Daoy (cell line): ENCODE measurements at places on chromosomes 6 and 20.

DNA sequence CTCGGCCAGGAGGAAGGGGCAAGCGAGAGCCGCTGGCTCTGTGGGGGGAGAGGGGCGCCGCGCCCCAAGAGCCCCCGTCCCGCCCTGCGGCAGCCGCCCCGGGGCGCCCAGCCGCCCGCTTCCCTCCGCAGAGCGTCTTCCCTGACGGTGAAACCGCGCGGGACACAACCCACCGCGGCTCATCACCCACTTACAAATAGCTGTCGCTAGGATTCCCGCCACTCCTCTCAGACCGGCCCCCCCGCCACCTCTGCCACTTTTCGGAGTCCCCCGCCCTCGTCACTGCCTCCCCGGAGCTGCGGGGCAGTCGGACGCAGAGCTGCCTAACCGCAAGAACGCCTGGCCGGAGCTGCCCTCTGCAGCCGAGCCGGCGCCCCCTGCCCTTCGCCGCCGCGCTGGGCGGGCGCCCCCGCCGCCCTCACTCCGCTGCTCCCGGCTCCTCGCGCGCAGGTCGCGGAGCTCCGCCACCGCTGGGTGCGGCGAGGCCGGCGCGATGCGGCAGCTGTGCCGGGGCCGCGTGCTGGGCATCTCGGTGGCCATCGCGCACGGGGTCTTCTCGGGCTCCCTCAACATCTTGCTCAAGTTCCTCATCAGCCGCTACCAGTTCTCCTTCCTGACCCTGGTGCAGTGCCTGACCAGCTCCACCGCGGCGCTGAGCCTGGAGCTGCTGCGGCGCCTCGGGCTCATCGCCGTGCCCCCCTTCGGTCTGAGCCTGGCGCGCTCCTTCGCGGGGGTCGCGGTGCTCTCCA, at the start of gene SLC35D3:
Gene SLC35D3, plus strand, starts transcription at position 366 of the 749 bp plus-strand sequence. Its CDS starts 128 bp downstream, at position 494.
- peak; percentile 41 for DNase-seq

- no peak for DNase-seq
Measured at GRCh38 chr20:60888771-60889170, 363.3 kb upstream of the CDH4 start.

GRCh38 chr6:8245726-8246125, 143.4 kb upstream of the EEF1E1 start:
- DNase-seq = no peak

DNA sequence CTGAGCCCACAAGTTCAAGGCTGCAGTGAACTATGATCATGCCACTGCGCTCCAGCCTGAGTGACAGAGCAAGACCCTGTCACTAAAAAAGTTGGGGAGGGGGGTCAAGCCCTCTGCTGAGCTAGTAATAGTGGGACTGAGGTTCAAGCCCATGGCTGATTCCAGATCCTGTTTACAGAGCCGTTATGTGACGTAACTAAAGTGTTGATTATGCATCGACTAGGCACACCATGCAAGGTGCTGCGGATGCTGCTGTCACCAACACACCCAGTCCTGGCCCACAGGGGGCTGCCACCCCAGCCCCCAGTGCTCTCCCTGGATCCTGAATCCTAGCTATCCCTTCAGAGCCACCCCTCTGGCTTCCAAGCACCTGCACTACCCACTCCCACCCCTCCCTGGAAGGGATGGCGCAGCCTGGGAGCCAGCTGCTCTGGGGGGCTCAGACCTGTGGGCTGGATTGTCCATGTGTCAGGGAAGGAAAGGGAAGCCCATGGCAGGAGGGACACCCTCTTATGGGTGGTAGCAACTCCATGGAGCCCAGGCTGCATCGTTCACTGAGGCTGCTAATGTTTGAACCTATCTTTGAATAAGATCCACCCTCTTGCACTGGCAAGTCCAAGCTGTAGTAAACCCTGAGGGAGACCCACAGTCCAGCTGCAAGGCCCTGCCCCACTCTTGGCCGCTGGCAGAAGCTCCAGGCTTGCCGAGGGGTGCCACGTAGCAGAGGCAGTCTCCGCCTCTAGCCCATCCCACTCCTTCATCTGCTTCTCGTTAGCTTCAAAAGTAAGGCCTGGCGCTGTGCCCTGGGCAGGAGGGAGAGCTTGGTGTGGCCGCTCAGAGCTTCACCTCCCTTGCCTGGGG, 95.0 kb downstream of the SNX5 start:
- DNase-seq = peak; percentile 85

DNA sequence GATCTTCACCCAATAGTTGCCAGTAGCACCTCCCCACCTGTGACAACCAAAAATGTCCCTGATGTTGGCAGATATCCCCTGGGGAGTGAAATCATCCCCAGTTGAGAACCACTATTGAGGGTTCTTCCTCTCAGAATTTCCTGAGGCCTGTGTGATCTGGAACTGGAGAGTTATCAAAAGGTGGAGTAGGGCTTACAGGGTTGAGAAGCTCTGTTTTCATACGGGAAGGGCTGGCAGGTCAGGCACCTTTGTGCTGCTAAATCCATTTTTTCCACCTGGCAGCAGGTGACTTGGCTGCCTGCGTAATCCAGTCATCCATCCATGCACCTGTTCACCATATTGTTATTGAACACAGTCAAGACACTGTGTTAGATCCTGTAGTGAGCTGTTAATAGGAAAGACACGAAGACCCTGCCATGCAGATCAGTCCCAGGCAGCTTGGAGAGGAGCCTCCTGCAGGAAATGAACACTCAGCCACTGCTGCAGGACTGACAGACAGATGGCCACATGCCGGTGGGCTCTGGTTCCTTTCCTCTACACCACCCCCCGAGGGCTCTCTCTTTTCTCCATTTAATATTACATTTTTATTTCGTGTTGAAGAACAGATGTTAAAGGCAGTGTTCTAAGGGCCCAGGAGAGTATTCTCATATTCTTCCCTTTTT, 5.4 kb downstream of the DUSP22 start:
- DNase-seq = no peak

DNA sequence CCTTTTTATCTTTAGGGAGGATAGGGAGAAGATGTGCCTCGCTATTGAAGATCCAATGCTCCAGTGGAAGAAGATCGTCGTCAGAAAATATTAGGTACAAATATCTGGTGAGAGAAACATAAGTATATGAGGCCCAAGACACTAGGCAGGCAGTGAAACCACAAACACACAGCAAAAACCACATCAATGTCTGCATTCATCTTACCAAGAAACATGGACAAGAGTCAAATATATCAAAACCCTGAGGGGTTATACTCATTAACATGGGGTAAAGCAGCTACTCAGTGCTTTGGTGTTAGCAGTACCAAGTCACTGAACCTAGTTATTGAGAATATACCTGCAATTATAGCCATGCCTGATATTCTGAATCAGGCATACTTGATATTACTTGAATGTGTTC, 101.4 kb upstream of the FAM184A start:
- DNase-seq = no peak

DNA sequence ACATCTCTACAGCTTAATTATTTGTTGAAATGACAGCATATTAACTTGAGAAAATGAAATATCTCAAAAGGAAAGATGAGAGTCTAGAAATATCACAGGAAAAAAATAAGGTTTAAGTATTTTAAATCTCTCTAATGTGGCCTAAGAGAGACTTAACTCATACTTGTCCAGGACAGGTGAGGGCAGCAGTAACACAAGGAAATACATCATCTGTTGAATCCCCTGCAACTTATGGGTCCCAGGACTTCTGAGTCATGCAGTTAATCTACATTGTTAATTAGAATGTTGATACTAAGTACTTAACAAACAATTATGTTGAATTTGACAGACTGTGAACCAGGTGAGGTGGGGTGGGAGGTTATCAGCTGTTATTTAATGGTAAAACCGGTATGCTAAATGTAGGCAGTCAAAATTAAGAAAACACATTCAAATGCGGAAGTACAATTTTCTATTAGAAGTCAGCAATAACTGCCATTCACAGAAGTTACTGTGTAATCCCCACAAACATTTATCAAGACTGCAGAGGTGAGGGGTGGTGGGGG, 87.9 kb downstream of the CEP57L1 start:
- no peak for DNase-seq

DNA sequence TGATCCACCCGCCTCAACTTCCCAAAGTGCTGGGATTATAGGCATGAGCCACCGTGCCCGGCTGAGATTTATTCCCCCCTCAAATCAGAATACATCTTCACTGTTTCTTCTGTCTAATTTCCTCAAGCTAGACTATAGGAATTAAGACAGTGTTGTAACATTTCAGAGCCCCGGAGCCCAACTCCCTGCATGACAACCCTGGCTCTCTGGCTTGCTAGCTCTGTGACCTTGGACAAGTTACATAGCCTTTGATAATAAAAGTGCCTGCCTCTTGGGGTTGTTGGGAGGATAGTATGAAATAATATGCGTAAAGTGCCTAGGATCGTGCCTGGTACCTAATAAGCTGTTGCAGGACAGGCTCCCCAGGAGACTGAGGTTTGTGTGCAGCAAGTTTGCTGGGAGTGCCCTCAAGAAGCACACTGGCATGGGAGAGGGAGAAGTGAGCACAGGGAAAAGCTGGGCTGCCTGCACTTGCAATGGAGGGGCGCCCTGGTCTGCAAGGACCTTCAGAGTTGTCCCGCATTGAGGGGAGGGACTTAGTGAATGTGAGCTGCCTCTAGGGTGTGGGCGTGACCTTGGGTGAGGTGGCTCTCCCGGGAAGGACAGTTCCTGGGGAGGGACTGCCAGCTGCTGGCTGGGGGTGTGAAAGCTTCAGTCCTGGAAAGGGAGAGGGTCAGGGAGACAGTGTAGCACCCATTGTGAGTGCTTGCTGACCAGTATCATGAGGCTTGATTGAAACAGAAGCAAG, 43.4 kb downstream of the TAF8 start:
- peak; percentile 27 for DNase-seq

- no peak for DNase-seq
Measured at GRCh38 chr6:44265722-44266233, 427 bp upstream of the NFKBIE start.

- DNase-seq = no peak
Measured at GRCh38 chr6:99940582-99940981, 53.4 kb downstream of the MCHR2 start.

DNA sequence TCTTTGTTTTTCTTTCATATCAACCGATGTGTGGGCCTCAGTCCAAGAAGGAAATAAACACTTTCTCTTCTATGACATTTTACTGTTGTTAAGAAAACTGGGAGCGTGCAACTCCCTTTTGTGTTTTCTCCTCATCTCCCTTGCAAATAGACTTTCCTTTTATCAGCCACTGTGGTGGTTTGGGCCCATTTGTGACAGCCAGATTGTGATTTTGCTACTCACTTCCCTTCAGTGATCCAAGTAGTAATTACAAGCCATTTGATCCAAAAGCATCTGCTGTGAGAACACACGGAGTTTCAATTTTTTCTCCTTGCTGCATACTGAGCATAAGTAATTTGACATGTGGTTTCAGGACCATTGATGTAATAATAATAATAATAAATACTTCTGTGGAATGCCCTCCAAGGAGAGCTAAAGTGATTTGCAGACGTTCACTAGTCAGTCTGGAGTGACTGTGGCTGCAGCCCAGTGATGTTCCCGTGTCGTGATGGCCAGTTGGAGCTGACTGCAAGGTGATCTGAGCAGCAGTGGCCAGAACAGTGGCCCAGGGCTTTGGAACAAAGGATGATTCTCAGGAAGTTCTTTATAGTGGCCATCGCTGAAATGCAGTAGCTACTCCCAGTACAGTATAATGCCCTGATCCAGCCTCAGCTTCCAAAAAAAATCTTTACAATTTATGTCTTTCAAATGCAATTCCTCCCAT, 91.9 kb upstream of the CLDN20 start:
- DNase-seq = peak; percentile 84

DNA sequence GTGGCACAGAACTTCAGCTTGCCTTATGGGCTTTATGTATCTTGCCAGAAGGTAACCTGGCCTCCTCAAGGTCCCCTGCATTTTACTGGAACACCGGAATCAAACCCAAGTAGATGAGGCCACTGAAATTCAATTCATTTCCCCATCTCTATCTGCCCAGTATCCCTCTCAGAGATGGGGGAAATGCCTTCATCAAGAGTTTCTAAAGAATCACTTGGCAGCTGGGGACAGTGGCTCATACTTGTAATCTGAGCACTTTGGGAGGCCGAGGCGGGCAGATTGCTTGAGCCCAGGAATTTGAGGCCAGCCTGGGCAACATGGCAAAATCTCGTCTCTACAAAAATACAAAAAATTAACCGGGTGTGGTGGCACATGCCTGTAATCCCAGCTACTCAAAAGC, 12.9 kb downstream of the MDGA1 start:
- no peak for DNase-seq

- DNase-seq = peak; percentile 78
Measured at GRCh38 chr6:155154158-155154830, 109.5 kb upstream of the CLDN20 start.

- DNase-seq = no peak
Measured at GRCh38 chr20:24948939-24949679, at the start of gene CST7. TSS of gene CST7 (plus strand) at chr20:24949269. CDS start at chr20:24949506, 237 bp downstream.

DNA sequence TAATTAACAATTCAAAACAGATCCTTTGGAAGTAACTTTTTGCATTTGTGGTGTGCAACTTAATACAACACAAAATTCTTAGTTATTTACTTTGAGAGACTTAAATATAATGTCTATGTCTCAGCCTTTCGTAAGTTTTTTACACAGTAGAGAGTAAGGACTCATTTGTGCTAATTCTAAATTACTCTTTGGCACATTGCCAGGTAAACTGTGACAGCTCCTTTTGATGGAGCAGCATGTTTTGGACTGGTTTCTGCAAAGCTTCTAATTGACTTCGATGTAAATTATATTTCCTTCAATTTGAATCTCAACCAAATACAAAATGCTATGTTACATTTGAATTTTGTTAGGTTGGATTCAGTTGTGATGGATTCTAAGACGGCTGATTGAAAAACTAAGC, 450.7 kb upstream of the OPRM1 start:
- no peak for DNase-seq

DNA sequence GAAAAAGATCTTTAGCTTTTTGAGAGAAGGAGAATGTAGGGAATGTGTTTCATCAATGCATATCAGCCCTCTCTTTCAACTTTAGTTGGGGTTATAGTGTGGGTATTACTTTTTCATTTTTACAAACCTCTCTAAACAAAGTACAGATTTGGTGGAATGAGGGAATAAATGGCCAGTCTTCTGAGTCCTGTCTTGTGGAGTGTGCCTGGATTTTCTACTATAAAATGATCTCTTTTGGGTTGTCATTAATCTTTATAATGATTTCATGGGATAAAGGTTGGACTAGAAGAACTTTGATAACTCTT, 209.3 kb downstream of the RNF144B start:
- DNase-seq = no peak

- no peak for DNase-seq
Measured at GRCh38 chr6:109493865-109494264, 10.8 kb upstream of the ZBTB24 start.

GRCh38 chr6:41375598-41376151, 40.3 kb downstream of the NCR2 start:
- DNase-seq = no peak

DNA sequence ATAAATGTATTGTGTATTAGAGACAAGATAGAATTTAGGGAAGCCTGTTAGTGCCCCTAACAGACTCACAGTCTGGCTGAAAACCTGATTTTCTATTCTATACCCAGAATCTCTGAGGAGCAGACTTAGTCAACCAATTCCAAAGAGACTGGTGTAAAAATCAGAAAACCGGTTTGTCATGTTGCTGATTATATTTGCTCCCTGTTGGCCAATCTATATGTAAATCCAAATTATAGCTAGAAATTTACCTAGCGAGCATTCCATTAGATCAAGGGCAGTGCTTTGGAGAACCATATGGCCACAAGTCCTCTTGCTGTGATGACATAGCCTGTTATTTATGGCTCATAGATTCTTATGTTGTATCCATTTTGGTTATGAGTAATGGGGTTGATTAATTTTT, 4.8 kb downstream of the NFYA start:
- no peak for DNase-seq
